Stimulated activated CD8-positive, alpha-beta memory T cell treated with anti-CD3 and anti-CD28 coated beads, Interleukin-2, amount 100 ng/mL, for 1 hour (primary cell): ENCODE measurements at places on chromosomes 1 and 21.

DNA sequence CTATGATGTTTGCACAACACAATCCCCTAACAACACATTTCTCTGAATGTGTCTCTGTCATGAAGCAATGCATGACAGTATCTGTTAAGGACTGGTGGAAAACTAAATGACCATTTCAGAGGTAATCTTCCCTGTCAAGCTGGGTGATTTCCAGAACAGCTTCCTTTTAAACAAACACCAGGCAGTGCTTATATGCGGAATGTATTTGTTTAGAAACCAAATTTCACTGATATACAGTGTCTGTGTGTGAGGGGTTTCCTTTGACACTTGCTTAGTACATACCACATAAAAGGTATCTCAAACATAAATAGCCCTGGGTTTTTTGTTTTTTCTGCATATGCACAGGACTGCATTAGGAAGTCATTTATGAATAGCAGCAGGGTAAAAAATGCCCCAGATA is 95.6 kb downstream of the TGFBR3 start:
- no peak for DNase-seq

DNA sequence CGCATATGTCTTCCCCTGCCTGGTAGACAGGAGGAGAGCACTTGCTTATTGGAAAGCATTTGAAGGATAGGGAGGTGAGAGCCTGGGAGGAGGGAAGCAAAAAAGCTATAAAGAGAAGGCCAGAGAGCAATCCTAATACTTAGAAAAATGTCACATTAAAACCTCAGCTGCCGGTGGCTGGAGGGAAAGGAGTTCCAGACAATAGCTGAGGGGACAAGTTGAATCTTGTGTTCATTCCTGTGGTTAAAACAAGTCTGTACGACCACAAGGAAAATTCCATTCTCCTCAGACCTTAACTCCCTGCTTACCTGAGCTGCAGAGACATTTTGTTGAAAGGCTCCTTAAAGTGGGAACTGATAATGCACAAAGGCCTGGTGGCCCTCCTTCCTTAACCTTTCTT is 218.8 kb upstream of the CAMK1G start:
- DNase-seq = no peak

DNA sequence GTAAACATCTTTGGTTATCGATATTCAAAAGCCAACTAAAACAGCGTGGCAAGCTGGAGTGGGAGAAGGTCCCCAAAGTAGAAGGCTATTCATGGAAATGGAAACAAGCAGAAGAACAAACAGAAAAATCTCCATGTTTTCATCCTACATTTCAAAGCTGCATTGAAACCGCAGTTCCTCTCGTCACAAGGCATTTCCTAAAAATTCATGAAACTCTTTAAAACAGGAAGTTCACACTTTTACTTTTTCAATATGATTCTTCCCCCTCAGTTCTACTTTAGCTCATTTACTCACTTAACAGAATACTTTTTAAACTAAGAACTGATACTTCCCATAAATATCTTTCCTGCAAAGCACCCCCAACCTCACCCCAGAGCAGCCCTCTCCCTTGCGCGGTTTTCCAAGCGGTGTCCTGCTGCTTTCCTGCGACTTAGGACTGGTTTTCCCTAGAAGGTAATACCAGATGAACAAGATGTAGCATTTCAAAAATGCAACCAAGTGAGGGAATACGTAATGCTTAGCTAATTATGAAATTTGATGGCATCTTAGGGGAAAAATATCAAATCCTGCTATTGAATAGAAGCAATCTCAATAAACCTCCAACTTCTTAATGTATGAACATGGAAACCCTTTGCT is 228.3 kb upstream of the PKN2 start:
- no peak for DNase-seq

DNA sequence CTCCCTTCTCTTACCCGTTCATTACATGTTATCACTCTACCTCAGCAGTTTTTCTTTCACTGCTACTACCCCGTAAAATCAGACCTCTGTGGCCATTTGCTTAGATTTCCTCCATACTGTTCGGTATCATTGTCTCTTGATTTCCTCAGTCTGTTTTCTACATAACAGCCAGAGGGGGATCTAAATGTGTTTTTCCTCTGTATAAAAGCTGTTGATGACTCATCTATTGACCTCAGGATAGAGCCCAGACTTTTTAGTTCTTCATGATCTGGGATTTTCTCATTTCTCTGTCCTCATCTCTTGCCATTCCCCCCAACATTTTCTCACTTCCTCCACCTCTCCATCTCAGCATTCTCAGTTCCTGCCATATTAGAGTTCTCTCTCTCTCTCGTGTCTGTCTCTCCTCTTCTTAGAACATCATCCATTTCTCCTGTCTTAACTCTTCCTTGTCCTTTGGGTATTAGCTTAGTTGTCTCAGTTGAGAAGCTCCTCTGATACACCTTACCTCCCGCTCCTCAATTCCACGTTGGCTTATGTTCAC is 10.5 kb downstream of the OTUD3 start:
- no peak for DNase-seq

DNA sequence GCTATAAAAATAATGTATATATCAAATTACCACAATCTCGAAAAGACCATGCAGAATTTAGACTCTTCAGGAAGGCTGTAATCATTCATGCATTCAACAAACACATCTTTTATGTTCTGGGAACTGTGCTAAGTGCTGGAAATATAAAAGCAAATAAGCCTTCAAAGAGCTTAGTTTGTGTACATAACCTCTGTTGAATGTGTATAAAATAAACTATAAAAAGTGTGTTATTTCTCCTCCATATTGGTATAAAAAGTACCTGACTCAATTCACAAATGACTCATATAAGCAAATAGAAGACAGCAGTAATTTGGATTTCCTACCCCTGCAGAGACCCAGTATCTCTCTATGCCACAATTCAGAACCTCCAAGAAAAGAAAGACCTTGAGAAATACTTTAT is 36.8 kb downstream of the RAB3GAP2 start:
- DNase-seq = no peak

- DNase-seq = no peak
Measured at GRCh38 chr21:44522753-44523204, 17.2 kb downstream of the KRTAP10-1 start.

GRCh38 chr1:26353976-26354820 is at the start of gene CRYBG2:
Gene CRYBG2 (minus strand): TSS chr1:26354130. CDS start chr1:26346657, 7,473 bp downstream.
- DNase-seq = no peak

- no peak for DNase-seq
Measured at GRCh38 chr1:232578651-232579195, 51.2 kb downstream of the SIPA1L2 start.

- DNase-seq = no peak
Measured at GRCh38 chr1:6674771-6675170, 26.8 kb downstream of the DNAJC11 start.

DNA sequence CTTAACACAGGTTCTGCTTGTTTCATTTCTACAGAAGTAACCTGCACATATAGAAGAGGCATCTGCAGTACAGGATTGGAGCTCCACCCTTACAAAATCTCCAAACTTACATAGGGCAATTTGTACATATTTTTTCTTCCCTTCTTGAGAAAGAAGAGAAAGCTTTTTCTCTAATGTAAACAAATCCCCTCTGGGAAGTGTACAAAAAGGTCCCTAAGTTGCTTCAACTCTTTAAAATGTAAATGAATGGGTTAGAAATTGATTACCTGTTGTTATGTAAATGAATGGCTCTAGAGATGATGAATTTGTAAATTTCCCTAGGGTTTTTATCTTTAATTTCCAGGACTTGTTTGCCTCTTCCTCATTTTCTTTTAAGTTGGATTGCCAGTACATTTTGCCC is 1183.7 kb downstream of the MRPL39 start:
- no peak for DNase-seq

GRCh38 chr21:35226968-35227744 is 178.1 kb upstream of the RUNX1 start:
- no peak for DNase-seq

DNA sequence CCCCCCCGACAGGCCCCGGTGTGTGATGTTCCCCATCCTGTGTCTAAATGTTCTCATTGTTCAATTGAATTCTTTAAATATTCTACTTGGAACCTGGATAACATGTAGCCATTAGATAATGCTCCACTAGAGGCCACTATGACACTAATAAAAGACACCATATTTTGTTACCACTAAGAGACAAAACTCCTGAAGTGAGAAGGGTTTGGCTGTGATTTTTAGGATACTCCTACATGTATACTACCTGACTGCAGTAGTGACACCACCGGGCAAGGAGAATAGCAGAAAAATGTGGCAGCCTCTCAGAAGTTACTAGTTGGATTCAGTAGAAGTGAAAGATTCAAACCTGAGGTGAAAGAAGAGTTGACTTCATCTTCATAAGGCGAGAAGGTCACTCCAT is 36.0 kb downstream of the F5 start:
- DNase-seq = no peak

GRCh38 chr1:226519716-226520598 is 28.6 kb upstream of the STUM start:
- DNase-seq = no peak

GRCh38 chr1:47533793-47534328 is 96.0 kb downstream of the FOXD2 start:
- no peak for DNase-seq

DNA sequence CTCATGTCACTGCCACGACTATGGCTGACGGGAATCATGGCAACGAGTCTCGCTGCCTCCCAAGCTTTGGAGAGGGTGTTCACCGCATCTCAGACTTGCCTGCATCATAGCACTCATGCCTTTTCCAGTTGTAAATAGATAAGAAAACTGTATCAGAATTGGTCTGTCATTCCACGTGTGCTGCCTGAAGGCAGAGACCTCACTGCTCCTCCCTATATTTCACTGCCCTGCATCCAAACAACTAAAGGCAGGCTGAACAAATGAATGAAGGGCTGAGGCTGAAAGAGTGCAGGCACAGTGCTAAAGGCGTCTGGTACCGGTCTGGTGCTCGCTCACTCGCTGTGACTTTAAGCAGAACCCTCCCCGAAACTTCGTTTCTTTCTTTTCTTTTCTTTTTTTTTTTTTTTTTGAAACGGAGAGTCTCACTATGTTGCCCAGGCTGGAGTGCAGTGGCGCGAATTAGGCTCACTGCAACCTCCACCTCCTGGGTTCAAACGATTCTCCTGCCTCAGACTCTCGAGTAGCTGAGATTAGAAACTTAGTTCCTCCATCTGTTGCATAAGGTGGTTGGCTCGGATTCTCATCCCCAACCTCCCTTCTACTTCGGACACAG is 542 bp downstream of the EIF2B3 start:
- DNase-seq = no peak

GRCh38 chr1:93411000-93411399 is 36.9 kb upstream of the FNBP1L start:
- no peak for DNase-seq

- no peak for DNase-seq
Measured at GRCh38 chr1:97489834-97490233, 431.0 kb downstream of the DPYD start.

DNA sequence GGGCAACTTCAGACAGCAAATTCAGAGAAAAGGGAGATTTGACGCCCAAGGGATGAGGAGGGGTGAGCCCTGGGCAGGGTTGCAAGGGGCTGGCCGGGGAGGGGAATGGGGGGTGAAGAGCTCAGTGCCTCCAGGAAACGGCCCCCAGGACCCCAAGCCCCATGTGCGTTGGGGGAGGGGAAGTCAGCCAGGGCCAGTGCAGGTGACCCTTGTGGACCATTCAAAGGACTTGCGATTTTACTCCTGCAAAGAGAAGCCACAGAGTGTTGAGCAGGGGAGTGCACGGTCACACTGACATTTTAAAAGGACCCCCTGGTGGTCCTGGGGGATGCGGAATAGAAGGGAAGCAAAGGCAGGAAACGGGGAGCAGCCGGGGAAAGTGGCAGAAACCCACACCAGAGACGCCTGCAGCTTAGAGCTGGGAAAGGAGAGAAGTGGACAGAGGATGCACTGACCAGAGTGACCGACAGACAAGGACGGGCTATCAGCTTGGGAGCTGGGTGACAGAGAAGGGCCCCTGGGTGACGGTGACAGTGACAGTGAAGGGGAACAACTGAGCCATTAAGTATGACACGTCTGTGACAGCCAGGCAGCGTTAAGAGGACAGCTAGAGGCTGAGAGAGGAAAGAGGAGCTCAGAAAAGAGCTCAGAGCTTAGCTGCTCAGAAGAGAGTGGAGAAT is 54.0 kb upstream of the TMEM51 start:
- no peak for DNase-seq

- no peak for DNase-seq
Measured at GRCh38 chr1:67648582-67649326, 36.2 kb upstream of the GADD45A start.
